Endothelial cell of umbilical vein (primary cell): ENCODE measurements at places on chromosomes 7 and 10. TPM values are rescaled to one million over a fixed set of nuclear protein-coding genes. Genes with fewer than 3 reads are reported as not detected.

Gene SEMA4G
- total RNA-seq: 6.0 and 6.7 TPM in 2 replicates

- no peak for DNase-seq
Observed at GRCh38 chr7:2476776-2477446, 713 bp upstream of the GRIFIN start.

Gene PNLIPRP2
- not detected in 2 replicates for total RNA-seq

GRCh38 chr10:53314876-53315275 is 542.3 kb upstream of the MBL2 start:
- peak; percentile 95 for DNase-seq

Gene PKD1L1
- 3.0 and 5.9 TPM in 2 replicates for total RNA-seq

Gene TMEM176A
- total RNA-seq: not detected in 2 replicates

Gene STK17A
- total RNA-seq: 53.9 and 58.8 TPM in 2 replicates

DNA sequence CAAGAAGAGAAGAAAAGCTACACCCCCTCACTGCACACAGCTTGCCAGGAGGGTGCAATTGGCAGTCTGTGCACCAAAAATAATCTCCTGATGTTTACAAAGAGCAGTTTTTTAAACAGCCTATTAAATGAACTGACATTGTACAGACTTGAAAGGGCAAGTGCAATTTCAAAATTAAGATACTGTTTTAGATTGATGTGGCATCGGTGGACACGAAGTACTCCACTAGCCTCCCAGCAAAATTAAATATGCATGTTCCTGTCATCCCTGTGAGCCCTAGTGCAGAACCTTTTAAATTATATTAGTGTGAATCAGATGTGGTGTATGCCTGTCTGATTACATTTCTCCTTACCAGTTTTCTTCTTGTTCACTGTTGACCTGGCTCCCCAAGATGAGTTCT is 87.9 kb downstream of the WIPF3 start:
- no peak for DNase-seq

GRCh38 chr10:128530301-128530700 is 404.1 kb upstream of the MKI67 start:
- no peak for DNase-seq
